ENCODE measurements at places on chromosomes 7 and 10.

DNA sequence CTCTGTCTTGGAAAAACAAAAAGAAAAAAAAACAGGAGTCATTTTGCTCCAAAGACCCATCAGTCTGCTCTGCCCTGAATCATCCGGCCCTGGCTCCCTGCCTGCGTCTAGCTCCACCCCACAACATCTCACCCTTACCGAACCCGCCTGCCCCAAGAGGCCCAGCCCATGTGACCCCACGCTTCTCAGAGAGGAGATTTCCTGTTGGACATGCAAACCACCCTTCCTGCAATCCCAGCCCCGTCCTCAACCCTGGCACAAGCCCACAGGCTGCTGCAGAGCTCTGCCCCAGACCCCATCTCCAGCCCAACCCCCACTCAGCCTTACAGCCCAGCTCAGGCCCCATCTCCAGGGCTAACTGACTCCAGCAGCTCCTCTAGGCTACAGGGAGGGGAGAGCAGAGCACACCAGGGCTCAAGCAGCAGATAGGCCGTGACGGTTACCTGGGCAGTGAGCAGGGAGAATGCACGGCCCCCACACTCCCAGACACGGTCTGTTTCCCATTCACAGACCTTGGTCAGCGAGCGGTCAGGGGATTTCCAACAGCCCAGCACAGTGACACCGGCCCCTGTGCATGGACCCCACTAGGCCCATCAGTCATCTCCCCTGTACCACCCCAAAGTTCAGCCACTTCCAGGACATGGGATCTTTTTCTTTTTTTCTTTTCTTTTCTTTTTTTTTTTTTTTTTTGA lies 69.9 kb upstream of the GTF2I start:
- no peak for DNase-seq

- DNase-seq: no peak
Observed at GRCh38 chr7:110861163-110861562, 229.8 kb upstream of the LRRN3 start.

DNA sequence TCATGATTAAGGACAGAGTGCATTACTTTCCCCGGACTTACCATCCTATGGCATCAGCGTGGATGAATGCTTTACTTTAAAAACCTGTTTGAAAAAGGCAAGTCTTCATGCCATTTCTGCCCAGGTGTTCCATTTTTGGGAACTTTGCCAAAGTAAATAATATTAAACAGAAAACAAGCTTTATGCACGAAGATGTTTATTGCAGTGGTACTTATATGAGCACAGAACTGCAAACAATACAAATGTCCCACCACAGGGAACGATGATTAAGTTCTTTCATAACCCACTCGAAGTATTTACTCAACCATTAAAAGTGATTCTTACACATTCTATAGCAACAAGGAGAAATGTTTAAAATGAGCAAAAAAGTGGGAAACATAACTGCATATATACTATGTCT lies 109.7 kb upstream of the GDF10 start:
- DNase-seq: no peak

DNA sequence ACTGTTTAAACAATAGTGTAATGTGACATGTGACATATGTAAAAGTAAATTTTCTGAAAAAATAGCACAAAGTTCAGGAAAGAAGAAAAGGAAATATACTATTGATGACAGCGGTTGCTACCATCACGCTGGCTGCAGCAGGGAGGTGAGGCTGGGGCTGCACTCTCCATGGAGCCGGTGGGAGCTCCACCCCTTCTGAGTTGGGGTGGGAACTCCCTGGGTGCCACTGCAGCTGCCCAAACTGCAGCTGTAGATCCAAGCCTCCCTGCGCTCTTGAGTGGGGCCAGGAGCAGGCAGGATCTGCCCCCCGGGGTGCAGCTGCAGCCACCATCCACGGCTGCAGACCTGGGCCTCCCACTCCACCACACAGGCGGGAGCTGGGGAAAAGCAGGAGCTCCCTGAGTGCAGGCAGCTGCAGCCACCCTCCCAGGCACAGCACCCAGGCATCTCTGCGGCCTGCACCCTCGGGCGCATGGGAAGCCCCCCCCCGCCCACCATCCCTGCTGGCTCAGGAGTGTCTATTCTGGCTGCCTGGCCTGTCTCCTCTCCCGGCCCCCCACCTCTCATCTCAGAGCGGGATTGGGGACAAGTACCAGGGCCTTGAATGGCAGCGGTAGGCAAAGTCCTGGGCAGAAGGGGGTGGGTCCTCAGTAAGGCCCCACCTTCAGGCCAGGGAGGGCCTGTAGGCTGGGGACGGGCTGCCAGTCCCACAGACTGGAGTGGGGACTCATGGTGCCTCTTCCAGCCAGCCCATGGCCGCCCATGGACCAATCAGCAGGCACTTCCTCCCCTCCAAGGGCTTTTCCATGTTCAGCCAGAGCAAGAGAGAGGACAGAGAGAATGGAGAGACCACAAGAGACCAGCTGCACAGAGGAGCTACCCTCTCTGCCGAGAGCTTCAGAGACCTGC lies 50.1 kb downstream of the TNS3 start:
- no peak for DNase-seq

GRCh38 chr7:78134256-78134655 lies 335.7 kb downstream of the PHTF2 start:
- peak; percentile 33 for DNase-seq

DNA sequence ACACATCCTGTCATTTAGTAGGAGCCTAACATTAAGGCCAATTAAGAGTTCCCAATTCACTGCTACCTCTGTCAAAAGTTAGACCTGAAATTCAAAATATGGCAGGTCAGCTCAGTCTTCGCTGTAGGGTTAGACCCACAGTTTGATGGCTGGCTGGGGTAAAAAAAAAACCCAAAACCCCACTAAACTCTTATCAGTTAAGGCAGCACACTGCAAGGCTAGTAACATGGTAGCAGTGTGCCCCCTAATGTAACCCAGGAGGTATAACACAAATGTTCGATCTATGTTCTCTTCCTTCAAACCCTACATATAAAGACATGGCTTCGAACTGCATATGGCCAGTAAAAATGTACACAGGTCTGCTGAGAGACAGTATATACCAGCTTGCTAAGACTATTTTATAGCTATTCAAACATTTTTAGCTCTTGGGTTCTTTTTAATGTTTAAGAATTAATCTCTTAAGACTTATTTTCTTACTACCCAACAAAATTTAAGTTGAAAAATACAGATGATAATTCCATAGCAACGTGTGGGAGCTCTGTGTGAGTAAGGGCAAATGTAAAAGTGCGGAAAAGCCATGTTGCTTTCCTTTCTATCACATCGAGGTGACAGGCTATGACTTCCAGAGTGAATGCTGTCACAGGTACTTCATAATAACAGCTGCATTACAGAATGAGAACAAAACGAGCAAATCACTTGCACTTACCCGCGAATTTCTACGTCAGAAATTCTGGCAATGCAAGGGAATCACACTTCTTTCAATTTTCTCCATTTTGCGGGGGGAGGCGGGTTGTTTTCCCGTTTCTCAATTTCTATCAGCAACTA lies 168.4 kb upstream of the IMMP2L start:
- DNase-seq: peak; percentile 29

DNA sequence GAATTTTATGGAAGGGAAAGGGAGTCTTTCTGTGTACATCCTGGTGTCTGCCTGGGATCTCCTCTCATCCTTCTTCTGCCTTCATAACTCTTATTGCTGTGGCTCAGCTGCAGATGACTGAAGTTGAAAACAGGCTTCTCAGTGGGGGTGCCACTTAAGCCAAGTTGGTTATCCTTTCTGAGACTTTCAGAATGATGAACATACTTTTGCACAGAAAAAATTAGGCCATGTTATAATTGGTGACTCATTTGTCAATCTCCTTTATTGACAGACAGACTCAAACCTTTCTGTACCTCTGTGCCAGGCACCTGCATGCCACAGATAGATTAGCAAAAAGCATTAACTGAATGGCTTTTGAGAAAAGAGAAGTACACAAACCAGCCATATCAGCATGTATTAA lies 430.3 kb downstream of the SORCS1 start:
- DNase-seq: no peak

DNA sequence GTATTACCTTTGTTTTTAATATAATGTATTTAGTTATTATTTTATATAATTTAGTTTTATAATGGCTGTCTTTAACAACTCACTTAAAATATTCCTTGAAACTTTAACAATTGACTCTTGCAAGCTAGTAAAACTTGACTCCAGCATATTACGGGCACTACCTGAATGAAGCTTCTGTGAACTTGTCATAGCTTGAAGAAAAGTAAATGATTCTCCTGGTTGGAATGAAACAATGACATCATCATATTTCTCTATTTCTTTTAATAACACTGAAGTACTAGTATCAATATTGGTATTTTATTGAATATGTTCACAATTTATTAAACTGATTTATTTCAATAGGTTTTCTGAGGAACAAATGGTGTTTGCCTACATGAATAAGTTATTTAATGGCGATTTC lies 128.4 kb upstream of the PHF14 start:
- no peak for DNase-seq

DNA sequence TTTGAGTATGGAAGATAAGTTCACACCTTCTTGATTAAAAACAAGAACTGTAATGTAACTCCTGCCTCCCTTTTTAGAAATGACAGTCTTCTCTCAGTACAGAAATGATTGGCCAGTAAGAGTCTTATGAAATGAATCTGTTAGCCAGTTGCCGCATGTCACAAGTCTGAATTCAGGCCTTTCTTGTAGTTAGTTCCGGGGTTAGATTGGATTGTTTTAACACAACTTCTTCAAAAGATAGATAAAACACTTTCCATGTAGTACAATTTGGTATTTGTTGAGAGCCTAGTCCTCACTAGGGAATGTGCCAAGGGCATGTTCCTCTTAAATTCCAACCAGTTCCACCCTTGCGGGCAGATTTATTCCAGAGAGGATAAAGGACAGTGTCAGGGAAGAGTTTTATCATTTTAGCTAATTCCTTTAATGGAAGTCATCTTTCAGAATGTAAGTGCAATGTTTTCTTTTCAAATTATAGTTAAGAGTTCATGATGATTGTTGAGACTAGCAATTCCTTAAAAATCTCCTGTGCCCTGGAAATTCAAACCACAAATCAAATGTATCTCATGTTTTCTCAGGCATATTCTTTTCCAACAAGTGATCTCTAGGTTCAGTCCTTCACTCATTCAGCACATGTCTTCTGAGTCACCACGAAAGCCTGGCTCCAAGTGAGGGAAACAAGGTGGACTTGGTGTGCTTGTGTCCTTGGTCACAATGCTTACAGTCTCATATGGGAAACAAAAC lies 4.1 kb downstream of the FHIP2A start:
- no peak for DNase-seq

GRCh38 chr10:86103391-86104101 lies 263.0 kb downstream of the GRID1 start:
- no peak for DNase-seq

DNA sequence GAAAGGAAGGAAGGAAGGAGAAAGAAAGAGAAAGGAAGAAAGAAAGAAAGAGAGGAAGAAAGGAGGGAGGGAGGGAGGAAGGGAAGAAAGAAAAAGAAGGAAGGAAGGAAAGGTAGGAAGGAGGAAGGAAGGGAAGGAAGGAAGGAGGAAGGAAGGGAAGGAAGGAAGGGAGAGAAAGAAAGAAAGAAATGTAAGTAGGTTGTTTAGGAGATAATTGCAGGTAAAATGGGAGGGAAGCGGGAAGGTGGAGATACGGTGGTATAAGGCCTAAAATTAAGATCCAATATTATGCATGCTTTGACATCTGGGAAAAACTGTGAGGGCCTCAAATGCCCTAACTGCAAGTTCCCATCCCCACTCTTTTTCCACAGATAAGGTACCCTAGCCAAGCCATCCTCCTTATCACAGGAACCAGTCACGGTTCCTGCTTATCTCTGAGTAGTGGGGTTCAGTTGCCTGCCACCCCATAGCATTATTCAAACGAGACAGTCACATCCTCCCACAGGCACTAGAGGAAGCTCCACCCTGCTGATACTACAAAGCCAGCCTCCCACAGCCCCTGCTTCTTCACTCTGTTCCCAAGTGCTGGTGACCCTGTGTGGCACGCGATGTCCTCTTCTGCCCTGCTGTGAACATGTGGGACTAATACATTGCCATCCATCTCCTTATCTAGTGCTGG lies 28.7 kb downstream of the ST8SIA6 start:
- DNase-seq: no peak

GRCh38 chr7:133061357-133061756 lies 20.5 kb downstream of the CHCHD3 start:
- DNase-seq: no peak

GRCh38 chr10:123761666-123762230 lies 95.6 kb downstream of the GPR26 start:
- DNase-seq: no peak

GRCh38 chr10:73264423-73264822 lies 12.0 kb upstream of the MRPS16 start:
- DNase-seq: no peak

DNA sequence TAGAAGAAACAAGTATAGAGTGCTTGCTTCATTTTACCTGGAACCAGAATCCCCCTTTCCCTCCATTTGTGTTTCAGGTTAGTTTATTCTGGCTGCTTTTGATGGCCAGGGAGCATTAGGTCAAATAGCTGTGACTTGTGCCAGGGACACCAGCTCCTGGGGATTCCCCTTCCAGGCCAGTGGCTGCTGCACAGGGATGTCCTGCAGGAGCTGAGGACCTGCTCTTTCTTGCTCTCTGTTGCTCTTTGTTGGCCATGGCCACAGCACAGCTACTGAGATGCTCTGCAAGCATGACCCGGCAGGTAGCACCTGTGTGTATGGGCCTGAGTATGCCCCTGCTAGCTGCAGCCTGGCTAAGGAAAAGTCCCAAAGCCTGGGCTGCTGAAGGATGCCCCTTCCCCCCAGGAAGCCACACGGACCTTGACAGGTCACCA lies 208.9 kb downstream of the EBF3 start:
- DNase-seq: no peak

- no peak for DNase-seq
Observed at GRCh38 chr10:12221323-12222298, 25.6 kb downstream of the CDC123 start.

- DNase-seq: no peak
Observed at GRCh38 chr10:8052341-8052955, 2.0 kb upstream of the GATA3 start.

DNA sequence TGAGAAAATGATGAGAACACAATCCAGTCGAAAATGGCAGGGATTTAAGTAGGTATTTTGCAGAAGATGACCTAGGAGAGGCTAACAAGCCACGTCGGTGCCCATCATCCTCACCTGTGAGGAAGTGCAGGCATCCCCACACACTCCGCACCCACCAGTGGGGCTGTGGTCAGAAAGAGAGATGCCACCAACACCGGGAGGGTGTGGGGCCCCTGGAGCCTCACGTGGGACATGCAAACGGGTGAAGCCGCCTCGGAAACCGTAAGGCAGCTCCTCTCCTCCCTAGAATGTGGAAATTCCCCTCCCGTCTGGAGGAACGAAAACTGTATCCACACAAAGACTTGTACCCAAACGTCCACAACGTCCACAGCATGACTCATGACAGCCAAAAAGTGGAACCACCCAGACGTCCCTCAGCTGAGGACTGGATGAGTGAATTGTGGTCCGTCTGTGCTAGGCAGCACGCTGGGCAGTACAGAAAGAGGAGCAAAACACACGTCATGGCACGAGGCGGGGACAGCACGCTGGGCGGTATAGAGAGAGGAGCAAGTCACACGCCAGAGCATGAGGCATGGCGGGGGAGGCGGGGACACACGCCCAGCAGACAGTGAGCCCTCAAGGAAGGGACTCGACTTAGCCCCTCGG lies 246.0 kb downstream of the ELFN1 start:
- DNase-seq: no peak

Measured in MM.1S (cell line).